ENCODE measurements at places on chromosomes 11 and 22.
A peak's percentile ranks its signal among the peaks of the same experiment; 100 is the strongest.

GRCh38 chr11:120212926-120213325, 2.1 kb downstream of the OAF start:
- DNase-seq: no peak

DNA sequence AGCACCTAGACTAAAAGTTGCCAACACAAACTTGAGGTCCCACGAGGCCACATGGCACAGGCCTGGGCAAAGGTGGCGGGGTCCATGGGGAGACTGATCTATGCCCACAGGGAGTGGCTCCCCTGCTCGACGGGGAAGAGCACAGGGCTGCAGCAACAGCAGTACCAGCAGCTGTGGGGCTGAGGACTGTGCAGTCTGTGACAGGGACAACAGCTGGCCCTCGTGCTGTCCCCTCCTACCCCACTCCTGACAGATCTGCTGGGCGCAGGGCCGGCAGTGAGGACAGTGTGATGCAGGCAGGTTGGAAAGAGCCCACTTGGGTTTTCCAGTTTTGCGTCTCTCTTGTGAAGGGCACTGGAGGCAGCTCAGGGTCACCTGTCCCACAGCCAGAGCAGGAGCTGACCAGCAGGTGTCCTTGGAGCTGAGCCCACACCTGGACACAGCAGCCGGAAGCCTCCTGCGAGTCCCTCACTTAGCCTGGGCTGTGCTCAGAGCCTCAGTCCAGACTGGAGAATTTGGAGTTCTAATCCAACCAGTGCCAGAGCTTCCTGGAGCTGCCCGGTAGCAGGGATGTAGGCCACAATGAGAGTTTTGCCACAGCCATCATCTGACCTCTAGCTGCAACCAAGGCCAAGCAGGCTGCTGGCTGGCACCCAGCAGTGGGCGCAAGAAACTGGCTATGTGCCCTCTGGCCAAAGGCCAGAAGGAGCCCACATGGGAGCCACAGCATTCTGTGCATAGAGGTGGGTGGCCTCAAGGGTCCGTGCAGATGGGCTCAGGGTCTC, 3.6 kb upstream of the GAS2L1 start:
- no peak for DNase-seq

- DNase-seq: no peak
These were observed 45.3 kb downstream of the PHF21A start for GRCh38 chr11:46075928-46076327.

GRCh38 chr11:39190751-39191150, 2268.7 kb downstream of the LRRC4C start:
- no peak for DNase-seq

- DNase-seq: peak; percentile 39
These were observed 15.2 kb upstream of the SORL1-AS1 start for GRCh38 chr11:121467965-121468364.

GRCh38 chr11:128047026-128047425, 540.3 kb downstream of the ETS1 start:
- DNase-seq: no peak

DNA sequence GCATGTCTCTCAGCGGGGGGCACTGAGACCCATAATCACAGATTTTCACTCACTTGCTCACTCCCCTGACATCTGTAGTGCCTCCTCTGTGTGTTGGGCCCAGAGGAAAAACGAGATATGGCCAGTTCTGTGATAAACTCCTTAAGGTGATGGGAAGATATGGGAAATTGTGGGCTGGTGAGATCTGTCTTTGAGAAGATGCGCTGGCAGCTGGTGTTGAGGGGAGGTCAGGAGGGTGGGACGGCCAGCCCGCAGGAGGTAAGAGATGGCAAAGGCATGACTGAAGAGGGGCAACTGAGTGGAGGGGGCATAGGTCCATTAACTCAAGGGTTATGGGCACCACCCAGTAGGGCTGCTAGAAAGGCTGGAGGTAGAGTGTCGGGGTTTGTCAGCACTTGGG, 60.1 kb upstream of the CLTCL1 start:
- no peak for DNase-seq

GRCh38 chr11:110032259-110032658, 60.9 kb upstream of the ZC3H12C start:
- no peak for DNase-seq

GRCh38 chr11:94760296-94760695, 7.9 kb upstream of the AMOTL1 start:
- DNase-seq: no peak

GRCh38 chr11:40292721-40293508, 1166.5 kb downstream of the LRRC4C start:
- no peak for DNase-seq

DNA sequence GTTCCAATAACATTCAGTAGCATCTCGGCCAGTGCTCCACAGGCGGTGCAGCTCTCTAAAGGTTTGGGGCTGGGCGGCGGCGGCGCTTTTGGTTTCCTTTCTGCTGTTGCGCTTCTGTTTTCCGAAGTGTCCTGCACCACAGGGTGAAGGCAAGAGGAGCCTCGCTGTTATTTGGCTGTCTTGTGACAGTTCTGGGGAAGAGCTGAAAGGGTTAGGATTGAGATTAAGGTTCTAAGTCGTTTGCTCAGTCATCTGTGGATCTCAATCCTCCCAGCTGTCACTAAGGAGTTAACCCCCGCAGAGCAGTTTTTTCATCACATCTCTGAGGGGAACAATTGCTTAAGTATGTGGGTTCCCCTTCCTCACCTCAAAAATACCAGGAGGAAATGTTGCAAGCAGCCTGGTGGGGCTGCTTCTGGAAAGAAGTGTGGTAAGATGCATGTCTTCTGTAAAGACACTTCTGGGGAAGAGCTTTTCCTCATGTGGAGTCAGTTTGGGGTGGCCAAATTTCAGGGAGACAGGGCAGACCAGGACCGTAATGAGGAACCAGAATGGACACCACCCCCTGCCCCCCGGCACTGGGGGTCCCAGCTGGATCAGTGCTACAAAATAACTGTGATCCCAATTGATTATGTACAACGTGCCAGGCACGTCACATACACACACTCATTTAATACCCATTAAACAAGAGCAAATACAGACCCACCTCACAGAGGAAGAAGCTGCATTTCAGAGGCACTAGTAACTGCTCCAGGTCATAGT, 14.2 kb downstream of the TMEM121B start:
- DNase-seq: no peak

DNA sequence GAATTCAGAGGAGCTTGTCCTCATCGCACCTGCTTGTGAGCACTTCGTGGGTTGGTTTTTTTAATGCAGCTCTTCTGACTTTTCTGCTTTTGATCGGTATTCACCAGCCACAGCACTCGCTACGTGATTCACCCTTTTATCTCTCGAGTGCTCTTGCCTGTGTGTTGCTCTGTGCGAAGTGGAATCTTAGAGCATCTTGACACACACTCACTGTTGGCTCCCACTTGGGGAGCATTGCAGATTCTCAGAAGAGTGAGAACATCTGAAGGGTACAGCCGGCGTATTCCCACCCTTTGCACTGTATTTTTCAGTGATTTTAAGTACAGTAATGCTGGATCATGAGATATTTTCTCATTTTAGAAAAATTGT, 10.9 kb downstream of the TNNT3 start:
- no peak for DNase-seq

DNA sequence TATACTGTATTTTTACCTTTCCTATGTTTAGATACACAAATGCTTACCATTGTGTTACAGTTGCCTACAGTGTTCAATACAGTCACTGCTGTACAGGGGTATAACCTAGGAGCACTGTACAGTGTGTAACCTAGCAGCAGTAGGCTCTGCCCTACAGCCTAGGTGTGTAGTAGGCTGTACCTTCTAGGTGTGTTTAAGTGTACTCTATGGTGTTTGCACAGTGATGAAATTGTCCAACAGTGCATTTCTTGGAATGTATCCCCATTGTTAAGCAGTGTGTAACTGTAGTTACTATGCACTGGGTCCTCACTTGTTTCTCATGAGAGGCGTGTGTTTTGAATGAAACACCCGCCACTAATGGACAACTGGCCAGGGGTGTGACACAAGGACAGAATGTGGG, 269.0 kb downstream of the OPCML start:
- DNase-seq: no peak

- peak; percentile 44 for DNase-seq
These were observed 831 bp downstream of the CD44 start for GRCh38 chr11:35139722-35140282.

DNA sequence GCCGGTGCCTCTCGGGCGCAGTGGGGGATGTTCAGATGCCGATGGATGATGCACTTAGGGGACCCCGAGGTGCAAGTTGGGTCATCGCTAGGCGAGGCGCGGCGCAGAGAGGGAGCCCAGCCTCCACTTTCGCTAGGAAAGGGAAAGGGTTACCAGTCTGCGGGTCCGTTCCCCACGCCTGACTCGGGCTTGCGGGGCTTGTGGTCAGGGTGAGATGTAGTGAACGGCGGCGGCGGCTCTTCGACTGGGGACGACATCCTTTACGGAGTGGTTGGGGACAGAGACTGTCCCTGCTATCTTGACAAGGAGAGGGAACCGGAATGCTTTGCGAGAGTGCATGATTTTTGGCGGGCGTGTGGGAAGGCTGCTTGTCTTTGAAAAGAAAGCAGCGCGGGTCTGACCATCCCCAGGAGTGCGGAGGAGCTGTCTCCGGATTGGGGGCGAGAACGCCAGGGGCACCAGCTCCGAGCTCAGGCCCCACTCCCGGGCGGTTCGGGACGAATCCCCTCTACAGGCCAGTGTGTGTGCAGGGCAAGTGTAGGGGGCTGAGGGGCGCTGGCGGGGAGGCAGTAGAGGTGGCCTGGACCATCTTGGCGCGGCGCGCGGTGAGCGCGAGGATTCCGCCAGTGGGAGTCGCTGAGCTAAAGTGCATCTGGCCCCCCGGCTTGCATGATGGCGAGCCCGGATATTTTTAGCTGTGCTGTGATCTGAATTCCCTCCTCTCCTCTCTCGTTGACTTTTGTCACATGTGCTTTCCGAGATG, 1.1 kb downstream of the FAT3 start:
- DNase-seq: no peak

GRCh38 chr11:62880231-62880802, 379 bp upstream of the SLC3A2 start:
- no peak for DNase-seq

DNA sequence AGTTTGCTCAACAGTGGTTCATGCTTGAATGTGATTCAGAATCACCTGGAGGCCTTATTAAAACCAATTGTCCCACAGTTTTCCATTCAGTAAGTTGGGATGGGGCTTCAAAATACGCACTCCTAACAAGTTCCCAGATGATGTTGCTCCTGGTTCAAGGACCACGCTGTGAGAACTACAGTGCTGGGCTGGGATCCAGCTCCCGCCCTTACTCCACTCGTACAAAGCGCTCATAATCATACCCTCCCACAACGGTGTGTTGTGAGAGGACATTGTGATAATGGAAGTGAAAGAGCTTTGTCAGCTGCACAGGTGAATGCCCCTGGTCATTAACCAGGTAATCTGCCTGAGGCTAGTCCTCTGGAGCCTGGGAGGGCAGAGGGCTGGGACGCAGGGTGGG, 1.3 kb upstream of the CD82 start:
- no peak for DNase-seq

GRCh38 chr22:50526108-50526833, 873 bp upstream of the SCO2 start:
- DNase-seq: peak; percentile 80

DNA sequence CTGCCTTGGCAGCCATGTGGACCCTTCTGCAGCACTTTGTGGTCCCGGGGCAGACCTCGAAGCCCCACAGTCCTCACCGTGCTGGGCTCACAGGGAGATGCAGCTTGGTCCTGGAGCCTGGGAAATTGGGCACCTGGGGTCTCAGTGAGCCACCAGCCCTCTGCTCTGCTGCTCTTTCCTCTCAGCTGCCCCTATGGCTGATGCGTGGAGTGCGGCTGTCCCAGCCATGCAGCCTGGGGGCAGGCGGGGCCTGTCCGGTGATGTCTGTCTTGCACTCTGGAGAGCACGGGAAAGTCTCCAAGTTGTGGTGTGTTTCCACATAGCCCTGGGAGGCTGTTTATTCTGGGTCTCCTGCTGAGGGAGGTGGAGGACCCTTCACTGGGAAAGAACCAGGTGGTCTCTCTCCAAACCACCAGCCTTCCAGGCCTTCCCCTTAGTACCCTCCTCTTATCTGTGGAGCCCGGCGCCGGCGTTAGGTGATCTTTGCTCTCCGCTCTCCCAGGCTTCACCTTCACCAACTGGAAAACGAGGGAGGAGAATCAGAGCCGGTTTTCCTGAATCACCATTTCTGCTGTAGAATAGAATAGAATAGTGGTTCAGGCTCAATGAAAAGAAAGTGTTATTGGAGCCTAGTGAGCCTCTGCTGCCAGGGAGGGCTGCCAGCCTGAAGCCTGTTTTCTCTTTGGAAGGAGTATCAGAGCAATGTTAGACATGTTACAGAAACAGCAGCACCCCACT, 41.2 kb upstream of the GRAMD4 start:
- DNase-seq: no peak

GRCh38 chr11:40819230-40819629, 640.2 kb downstream of the LRRC4C start:
- DNase-seq: no peak

GRCh38 chr22:28674121-28674563, 5.5 kb downstream of the TTC28 start:
- DNase-seq: no peak

GRCh38 chr11:128472128-128473089, 114.9 kb downstream of the ETS1 start:
- no peak for DNase-seq

DNA sequence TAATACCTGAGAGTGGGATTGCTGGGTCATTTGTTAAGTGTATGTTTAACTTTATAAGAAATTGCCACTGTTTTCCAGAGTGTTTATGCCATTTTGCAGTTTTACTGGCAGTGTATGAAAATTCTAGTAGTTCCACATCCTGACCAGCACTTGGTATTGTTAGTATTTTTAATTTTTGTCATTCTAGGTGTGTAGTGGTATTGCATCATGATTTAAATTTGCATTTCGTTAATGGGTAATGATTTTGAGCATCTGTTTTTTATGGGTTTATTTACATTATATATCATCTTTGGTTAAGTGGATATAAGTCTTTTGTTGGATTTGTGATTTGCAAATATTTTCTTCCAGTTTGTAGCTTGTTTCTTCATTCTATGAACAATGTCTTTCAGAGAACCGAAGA, 34.7 kb downstream of the PDE3B start:
- DNase-seq: no peak

DNA sequence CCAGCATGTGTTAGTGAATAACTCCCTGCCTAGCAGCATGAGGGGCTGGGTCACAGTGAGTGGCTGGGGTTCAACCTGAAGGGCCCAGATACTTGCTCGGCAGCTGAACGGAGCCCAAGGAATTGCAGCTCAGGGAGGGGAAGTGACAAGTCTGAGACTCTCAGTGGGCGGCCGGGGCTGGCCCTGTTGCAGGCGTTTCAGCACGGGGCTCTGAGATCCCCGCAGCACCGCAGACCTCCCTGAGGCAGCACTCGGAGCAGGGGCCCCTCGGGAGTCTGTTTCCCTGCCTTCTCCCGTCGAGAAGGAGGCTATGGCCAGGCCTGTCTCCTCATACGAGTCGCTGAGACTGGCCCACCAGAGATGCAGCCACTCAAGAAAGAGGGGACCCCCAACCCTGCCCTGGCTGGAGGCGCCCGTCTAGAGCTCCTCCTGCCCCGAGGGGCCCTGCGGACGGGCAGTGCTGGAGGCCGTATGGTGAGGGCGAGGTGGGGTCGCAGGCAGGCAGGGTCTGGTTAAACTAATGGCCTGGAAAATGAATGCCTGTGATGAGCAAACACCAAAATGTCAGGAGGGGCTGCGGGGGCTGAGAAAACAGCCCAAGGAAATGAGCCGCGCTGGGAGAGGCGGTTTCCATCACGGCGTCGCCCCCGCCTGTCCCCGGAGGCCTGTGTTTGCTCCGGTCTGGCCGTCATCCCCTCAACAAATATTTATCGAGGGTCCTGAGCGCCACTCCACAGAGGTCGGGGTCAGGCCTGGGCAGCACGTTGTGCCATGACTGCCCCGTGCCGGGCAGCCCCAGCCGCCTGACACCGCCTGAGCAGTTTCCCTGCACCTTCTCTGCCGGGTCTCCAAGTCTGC, 9.3 kb downstream of the TSSC4 start:
- no peak for DNase-seq

- DNase-seq: no peak
These were observed 30.7 kb downstream of the BUD13 start for GRCh38 chr11:116742104-116742503.

All from T-helper 2 cell (primary cell).